ENCODE measurements at places on chromosomes 5 and 9. TPM values are rescaled to one million over a fixed set of nuclear protein-coding genes. Genes with fewer than 3 reads are reported as not detected.
A peak's percentile ranks its signal among the peaks of the same experiment; 100 is the strongest.

ACSL6 gene
- total RNA-seq = not detected

TMEFF1 gene
- 0.90 TPM for total RNA-seq

- peak; percentile 59 for DNase-seq
Measured at GRCh38 chr5:59115345-59115744, 532.5 kb downstream of the RAB3C start.

- peak; percentile 72 for DNase-seq
Measured at GRCh38 chr5:7886849-7887475, 18.0 kb downstream of the MTRR start.

GRCh38 chr9:27340961-27341511, 44.1 kb upstream of the EQTN start:
- DNase-seq = no peak

- DNase-seq = no peak
Measured at GRCh38 chr5:150655221-150655620, 5.8 kb upstream of the MYOZ3 start.

GRCh38 chr9:120692901-120693699, 21.2 kb downstream of the MEGF9 start:
- peak; percentile 74 for DNase-seq

- peak; percentile 51 for DNase-seq
Measured at GRCh38 chr5:154356020-154356655, 89.7 kb upstream of the SAP30L start.

- DNase-seq = no peak
Measured at GRCh38 chr5:2007878-2008501, 125.3 kb upstream of the IRX4 start.

DNA sequence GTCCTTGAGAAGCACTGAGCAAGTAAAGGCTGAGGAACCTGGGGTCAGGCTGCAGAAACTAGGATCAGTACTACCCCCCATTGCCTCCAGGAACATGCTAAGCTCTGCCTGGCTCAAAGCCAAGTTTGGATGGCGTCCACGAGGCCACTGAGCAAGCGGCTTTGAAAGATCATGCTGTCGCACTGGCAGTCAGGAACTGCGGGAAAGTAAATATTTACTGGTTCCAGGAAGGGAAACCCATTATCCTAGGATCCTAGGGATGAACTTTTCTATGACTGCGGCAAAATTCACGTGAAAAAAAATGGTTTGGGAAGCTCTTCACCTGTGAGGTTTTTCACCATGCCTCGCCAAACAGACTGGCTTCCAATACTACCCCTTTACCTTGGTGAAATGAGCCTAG, 75.3 kb upstream of the PJA2 start:
- DNase-seq = no peak

GRCh38 chr5:167713896-167714295, 577.5 kb upstream of the WWC1 start:
- no peak for DNase-seq

- DNase-seq = no peak
Measured at GRCh38 chr5:110269478-110270142, 456.9 kb downstream of the TMEM232 start.

DNA sequence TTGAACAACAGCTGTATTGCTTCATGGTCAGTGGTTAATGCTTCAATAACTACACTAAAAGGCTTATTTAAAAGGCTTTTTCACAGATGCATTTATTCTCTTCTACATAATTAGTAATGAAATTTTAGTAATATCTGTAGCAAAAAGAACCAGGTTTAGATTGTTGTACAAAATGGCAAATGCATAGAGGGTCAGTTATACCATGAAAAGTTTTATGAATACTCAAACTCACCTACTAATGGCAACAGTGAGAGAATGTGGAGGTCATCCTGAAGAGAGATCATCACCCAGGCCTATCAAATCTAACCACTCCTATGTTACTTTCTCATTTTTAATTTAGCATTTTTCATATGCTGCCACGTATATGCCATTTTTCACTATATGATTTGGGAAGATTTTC, 444.3 kb upstream of the CDH9 start:
- no peak for DNase-seq

GRCh38 chr5:74946471-74946870, 80.3 kb upstream of the FAM169A start:
- no peak for DNase-seq

GRCh38 chr9:2704504-2704903, 12.8 kb upstream of the KCNV2 start:
- no peak for DNase-seq

Data from IMR-90 (cell line).